ENCODE measurements at places on chromosomes 16 and 17. TPM values are rescaled to one million over a fixed set of nuclear protein-coding genes. Genes with fewer than 3 reads are reported as not detected.

HSD17B2 gene
- 0.76 TPM for total RNA-seq

DNAAF1 gene
- total RNA-seq: 0.11 TPM

LAT gene
- total RNA-seq: 0.78 TPM

UTS2R gene
- total RNA-seq: not detected

ARHGAP44 gene
- 1.6 TPM for total RNA-seq

MYH8 gene
- total RNA-seq: not detected

IGFBP4 gene
- 1,032 TPM for total RNA-seq

SYNRG gene
- 25.1 TPM for total RNA-seq

ASPHD1 gene
- total RNA-seq: 3.1 TPM

APRT gene
- total RNA-seq: 48.7 TPM

DNAH3 gene
- total RNA-seq: under 0.01 TPM

PPP1R1B gene
- not detected for total RNA-seq

All from articular chondrocyte of knee joint (primary cell).